Stimulated activated CD8-positive, alpha-beta memory T cell treated with anti-CD3 and anti-CD28 coated beads, Interleukin-15, amount 100 ng/mL, for 48 hours (primary cell): ENCODE measurements at places on chromosomes 4 and X.

DNA sequence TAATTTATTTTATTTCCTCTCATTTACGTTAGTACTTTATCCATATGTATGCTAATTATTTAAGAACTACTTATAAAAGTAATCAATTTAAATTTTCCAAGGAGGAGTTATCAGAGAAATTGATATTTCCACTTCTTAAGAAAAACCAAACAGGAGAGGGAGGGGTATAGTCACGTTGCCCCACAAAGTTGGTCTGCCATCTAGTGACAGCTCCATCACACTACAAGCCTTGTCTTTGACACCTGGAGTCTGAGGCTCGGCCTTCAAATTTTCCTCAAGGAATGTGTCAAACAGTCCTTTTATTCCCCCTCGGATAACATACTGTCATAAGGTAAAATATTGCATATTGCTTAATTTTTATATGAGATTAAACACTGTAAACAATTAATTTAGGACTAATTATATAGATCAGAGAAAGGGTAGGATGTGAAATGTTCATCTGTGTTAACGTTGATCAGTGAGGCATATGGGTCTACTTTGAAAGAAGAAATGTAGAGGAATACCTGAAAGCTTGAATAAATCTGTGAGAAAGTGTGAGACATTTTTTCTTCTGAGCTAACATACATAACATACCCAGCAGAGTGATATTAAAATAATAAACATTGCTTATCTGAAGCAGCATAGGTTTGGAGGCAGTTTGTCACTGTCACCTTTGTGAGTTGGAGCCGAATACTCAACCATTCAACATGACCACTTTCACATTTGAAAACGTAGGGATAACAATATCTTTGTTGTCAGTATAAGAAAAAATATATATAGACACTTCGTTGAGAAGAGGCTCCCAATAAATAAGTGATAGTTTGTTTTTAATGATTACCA lies 114.4 kb downstream of the GLRA3 start:
- DNase-seq: no peak

- no peak for DNase-seq
These were observed 62.8 kb downstream of the FAM9B start for GRCh38 chrX:8971116-8971515.

DNA sequence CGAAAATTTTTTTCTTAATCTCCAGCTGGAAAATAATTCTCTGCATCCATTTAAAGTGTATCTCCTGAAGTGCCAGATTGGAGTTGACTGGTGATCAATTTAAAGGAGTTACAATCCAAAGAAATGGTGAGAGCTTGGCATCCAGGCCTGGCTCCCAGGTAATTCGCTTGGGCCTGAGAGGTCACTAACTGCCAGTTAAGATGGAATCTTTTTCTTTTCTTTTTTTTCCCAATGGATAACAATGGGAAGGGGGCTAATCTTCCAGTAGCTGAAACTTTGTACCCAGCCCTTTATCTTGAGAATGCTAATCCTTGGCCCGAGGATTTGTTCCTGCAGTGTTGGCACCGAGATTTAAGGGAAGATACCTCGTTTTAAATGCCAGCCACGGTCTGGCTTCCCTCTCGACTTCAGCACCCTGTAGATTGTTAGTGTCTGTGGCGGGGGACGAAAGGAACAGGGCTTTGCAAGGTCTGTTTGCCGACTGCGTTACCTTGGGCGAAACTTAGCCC lies 13.3 kb upstream of the PITX2 start:
- no peak for DNase-seq

DNA sequence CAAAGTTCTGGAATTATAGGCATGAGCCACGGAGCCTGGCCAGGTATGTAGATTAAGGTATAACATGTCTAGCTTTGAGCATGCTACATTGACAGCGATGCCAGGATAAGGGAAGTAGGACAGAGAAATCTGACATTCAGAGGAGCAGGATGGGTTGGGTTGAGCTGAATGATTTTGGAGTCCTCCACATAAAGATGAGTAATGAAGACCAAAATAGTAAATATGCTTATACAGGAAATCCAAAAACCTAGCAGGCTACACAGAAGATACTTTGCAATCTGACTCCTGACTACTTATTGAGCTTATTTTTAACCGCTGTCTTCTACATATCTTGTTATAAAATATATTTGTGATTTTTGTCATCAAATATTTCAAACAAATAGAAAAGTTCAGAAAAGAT lies 69.7 kb downstream of the PDGFC start:
- no peak for DNase-seq

DNA sequence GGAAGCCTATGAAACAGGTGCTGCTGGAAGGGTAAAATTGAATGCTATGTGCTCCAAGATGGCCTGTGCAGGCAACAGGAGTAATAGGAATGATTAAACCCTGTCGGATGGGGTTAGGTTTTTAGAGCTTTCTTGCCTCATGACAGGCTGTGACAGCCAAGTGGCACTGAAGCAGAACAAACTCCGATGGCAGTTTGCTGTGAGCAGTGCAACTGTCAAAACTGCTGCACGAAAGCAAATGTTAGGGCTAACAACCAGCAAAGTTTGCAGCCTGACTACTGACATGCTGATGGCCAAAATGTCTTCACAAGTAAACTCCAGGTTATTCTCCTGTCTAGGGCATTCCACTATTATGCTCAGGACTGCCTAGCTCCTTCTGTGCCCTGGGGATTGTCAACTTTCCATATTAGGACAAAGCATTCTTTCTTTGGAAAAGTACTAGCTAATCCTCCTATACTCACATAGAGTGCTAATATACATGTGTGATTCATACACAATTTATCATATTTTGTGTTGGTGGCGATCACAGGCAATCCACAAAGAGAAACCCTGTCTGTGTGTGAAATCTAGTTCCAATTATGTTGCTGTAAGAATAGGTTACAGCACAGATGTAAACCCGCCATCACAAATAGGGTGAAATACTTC lies 486.6 kb upstream of the TENM3 start:
- no peak for DNase-seq

GRCh38 chr4:37043342-37043741 lies 201.2 kb upstream of the NWD2 start:
- DNase-seq: no peak
